ENCODE measurements at places on chromosomes 1 and 21.

DNA sequence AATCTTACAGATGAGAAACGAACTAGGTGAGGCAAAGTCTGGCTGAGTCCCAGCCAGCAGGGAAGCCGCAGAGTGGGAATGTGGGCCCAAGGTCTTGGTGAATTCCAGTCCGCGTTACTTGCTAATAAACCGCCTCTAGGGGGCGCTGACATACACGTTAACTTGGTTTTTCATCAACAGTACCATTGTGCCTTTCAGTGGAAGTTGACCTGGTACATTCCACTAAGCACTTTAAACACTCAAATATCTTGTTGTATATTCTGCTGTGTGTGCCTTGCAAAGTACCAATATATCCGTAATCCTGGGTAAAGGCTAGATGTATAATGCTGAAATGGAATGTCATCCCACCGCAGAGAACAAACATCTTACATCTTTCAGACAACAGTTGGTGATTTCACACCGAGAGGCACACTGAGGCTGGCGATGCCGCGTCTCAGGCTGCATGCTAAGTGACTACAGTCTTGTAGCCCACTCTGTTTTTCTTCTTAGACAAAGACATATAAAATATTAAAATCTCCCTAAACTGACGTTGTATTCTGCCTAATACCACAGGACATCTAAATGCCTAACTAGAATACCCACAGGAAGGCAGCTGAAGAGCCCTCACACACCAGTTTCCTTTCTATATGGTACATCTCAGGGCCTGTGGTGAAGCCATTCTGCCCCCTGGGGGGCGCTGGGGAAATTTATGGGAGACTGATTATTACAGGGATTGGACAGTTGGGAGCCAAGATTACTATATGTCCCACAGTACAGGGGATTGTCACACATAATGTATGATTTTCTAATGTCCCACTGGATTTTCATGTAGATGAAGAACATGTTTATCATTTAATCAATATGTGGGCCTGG lies 49.2 kb upstream of the C1orf198 start:
- DNase-seq = peak; percentile 85

DNA sequence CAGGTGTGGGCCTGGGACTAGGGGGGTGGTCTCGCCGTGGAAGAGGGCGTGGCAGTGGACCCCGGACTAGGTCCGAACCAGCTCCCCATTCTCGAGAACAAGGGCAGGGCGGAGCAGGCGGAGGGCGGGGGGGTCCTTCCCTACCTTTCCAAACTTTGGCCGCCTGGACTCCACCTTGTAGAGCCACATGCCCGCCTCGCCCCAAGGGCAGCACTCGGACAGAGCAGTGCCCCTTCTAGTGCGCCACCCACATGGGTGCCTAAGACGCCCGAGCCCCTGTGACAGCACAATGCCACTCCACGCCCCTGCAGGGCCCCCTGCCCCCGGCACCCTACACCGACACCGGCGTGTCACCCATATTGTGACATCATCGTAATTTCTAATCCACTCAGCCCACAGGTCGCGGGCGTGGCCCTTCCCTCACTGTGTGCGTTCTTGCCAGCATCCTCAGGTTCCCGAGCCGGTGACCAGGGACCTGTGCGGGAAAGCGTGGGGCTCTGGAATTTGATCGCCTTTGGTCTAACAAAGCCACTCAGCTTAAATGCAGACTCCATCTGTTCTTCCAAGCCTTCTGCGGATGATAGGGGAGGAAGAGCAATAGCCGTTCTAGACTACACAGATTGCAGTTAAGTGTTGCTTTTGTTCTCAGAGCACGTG lies 553 bp upstream of the STMN1 start:
- DNase-seq = no peak

GRCh38 chr1:116538544-116538943 lies 32.3 kb downstream of the CD58 start:
- no peak for DNase-seq

GRCh38 chr1:70284366-70284765 lies 63.2 kb downstream of the SRSF11 start:
- no peak for DNase-seq
